Activated naive CD4-positive, alpha-beta T cell treated with anti-CD3 and anti-CD28 coated beads for 36 hours (primary cell): ENCODE measurements at places on chromosomes 12 and 14.

GRCh38 chr12:48946205-48946604 is 11.1 kb downstream of the ARF3 start:
- no peak for DNase-seq

- DNase-seq, result peak; percentile 10
These were observed 362.9 kb downstream of the RAD51B start for GRCh38 chr14:68182492-68182891.

GRCh38 chr12:42407306-42407705 is 81.3 kb downstream of the PPHLN1 start:
- no peak for DNase-seq

GRCh38 chr12:56880125-56880992 is 53.8 kb downstream of the SDR9C7 start:
- no peak for DNase-seq

DNA sequence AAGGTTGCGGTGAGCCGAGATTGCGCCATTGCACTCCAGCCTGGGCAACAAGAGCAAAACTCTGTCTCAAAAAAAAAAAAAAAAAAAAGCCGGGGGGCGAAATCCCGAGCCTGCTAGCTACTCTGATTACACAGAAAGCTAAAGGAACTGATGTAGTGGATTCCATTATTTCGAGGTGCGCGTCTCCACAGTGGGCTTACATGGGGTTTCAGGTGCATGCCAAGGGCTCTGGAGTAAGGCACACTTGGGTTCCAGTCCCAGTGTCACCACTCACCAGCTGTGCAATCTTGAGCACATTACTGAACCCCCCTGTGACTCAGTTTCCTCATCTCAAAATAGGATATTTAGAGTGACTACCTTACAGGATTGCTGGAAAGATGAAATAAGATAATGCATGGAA is 1.7 kb upstream of the RAB15 start:
- no peak for DNase-seq

DNA sequence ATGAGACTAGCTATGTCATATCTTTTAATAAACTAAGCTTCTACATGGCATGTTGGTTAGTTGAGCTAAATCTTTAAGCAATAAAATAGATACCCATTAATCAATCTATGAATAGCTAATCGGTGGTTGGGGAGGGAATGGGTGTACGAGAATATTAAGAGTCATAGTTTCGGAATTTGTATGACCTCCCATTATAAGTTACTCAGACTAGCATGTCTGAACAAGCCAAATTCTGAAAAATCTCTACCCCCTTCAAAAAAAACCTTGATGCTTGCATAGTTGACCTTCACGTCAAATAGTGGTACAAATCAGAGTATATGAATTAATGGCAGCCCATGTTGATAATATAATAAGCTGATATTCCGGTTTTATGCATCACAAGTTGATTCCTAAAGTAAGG is 60.0 kb downstream of the PLEKHG7 start:
- no peak for DNase-seq

DNA sequence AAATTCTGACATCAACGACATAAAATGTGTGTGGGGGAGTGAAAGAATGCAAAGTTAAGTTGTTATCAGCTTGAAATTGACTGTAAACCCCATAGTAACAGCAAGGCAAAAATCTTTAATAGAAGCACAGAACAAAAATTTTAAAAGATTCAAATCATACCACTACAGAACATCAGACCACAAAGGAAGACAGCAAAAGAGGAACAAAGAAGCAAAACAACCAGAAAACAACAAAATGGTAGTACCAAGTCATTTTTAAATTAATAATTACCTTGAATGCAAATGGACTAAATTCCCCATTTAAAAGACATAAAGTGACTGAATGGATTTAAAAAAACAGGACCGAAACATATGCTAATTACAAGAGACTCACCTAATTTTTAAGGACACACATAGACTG is 31.3 kb downstream of the A2M start:
- no peak for DNase-seq

GRCh38 chr12:120983759-120984158 is 5.4 kb downstream of the HNF1A start:
- DNase-seq, result no peak

DNA sequence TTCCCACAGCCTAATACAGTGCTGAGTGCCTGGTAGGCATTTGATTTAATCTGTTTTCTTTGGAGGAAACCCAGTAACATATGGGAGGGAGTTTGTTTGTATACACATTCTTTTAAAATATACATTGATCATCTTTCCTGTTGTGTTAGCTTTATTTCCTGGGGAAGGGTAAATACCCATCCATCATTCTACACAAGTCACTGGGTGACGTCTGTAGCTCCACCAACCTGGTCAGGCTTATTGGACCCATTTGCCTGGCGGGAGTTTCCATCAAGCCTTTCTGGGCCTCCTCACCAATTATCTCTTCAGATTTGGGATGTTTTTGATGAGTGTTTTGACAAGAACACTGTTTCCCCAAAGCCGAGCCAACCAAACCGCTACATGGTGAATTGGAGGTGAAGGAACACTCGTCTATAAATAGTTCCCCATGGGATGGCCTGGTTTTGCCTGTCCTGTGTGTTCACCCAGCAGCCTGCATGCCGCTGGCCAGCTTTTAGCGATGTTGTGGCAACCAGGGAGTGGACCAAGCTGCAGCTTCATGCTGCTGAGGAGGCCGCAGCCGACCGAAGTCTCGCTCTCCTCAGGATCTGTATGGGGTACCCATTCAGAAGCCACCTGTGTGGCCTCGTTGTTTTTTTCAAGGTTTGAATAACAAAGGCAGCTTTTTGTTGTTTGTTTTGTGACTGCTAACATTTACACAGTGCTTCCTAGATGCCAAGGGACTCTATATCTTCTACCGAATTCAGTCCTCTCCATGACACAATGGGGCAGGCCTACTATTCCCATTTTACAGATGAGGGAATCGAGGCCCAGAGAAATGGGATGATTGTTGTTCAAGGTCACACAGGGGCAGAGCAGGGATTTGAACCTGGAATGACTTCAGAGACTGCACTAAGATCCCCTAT is 22.6 kb downstream of the PLXNC1 start:
- DNase-seq, result no peak

DNA sequence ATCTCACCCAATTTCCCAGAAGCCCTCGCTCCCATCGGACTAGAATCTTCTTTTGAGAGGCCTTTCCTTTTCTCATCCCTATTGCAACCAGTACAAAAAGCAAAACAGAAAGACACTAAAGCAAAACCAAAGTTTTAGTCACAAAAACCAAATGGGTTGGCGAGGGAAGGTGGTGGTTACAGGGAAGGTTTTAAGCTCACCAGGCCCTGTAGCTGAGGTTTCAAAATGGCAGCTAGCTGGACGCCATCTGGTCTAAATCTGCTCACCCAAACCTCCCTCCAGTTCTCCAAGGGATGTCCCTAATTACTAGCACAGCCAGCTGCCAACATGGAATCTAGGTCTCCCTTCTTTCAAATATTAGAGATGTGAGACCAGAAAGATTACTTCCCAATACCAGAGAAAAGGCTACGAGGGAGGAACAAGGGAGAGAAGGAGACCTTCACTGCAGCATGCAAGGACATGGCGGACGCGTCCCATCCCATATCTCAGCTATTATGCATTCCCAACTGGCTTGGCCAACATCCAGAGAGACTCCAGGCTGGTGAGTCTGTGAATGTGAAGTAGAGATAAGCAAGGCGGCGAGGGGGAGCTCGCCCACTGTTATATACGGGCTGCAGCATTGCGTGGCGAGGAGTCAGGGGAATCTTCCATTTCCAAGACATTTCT is 70.8 kb downstream of the DPF3 start:
- no peak for DNase-seq

DNA sequence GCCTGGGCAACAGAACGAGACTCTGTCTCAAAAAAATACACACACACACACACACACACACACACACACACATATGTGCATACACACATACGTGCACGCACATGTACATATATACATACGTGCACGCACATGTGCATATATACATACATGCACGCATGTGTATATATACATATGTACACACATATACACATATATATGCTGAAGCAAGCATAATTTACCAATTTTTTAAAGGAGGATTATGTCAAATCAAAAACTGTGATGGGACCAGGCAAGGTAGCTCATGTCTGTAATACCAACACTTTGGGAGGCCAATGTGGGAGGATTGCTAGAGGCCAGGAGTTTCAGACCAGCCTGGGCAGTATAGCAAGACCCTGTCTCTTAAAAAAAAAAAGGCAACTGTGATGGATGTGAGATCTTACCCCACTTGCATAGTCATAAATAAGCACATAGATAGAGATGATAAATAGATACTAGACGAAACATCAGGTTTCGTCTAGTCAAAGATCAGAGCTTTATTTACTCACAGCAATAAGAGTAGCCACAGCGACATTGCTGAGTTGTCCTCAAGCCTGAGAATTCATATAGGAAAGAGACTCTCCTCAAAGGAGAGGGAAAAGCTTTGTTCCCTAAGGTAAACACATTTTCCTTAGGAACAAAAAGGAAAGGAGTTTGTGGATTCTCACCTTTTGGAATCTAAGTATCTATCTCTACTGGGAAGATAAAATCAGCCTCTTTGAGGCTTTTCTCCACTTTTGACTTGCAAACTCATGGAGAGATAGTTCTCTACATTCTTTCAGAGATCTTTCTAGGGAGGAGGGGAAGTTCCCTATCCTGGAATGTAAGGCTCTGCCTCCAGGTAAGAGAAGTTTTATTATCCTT is 74.7 kb upstream of the AMN1 start:
- DNase-seq, result no peak

GRCh38 chr12:8648576-8649205 is 13.9 kb downstream of the MFAP5 start:
- DNase-seq, result peak; percentile 87

DNA sequence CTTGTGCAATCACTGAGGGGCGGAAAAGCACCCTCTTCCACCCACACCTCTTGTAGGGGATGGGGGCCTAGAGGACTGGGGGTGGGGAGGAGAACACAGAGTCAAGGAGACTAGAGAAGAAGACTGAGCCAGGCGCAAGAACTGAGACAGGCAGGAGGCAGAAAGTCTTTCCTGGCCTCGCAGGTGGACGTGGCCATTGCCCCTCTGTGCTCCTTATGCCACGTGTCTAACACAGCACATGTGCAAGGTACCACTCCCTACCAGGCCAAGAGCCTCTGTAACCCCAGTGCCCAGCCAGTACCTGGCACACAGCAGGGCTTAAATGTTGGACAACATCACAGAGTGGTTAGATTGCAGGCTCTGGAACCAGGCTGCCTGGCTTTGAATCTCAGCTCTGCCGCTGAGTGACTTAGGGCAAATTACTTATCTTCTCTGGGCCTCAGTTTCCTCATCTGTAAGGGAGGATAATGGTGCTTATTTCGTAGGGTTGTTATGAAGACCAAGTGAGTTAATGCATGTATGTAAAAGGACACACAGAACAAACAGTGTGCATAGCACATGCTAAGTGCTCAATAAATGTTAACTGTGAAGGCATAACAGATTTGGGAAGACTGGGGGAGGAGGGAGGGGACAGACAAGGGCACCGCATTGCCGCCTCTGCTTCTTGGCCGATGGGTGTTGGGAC is 1.4 kb upstream of the TAMALIN start:
- no peak for DNase-seq

DNA sequence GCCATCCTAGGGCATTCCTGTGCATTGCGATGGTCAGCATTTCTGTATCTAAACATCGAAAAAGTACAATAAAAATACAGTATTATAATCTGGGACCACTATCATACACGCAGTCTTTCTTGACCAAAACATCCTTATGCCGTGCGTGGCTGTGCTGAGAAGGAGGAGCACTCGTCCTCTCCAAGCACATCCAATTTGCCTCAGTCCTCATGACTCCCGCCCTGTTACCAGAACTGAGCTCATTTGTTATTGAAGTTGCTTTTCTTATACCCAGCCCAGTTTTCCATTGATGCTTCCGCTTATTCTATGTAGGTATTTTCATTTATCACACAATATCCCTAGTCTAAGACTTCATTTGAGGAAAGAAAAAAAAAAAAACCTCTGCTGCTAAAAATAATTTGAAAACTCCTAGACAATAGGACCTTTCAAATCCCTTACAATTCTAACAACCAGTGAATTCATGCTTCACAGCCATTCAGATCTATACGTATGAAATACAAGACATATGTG is 236.9 kb upstream of the PLEKHG7 start:
- no peak for DNase-seq

GRCh38 chr12:59736359-59736758 is 140.5 kb downstream of the SLC16A7 start:
- DNase-seq, result no peak

- no peak for DNase-seq
These were observed 452.4 kb downstream of the RAD51B start for GRCh38 chr14:68271913-68272391.

DNA sequence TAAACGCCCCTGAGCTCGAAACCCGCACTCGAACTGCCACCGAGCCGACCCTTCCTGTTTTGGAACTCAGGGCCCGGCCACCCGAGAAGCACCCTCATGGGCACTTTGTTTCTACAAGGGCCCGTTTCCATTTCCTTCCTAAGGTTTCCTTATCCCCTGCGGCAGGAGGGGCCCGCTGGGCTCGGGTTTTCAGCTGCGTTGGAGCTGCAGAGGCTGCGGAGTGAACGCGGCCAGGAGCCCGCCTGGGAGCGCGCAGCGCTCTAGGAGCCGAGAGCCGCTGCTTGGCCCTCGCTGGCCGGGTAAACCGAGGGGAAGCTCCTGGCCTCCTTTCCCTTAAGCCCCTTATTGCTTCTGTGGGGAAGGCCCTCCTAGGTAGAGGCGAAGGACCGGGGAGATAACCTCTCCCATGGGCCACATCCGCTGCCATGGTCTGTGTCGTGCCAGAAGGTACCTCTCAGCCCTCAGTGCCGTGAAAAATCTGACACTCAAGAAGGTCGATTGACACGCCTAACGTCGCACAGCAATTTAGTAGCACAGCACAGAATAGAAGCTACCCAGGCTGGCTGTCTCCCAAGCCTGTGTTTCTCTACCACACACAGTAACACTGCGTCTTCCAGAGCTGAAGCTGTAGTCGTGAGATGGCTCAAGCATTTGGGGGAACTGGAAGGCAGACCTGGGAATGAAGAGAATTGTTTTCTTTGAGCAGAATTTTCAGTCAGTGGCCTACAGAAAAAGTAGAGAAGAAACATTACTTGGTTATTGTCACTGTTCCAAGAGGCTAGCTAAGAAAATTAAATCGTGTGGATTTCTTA is 12.9 kb upstream of the CALM1 start:
- DNase-seq, result peak; percentile 74

- DNase-seq, result no peak
These were observed 43.0 kb downstream of the SERPINA3 start for GRCh38 chr14:94655169-94655710.

- no peak for DNase-seq
These were observed 39.5 kb downstream of the DGLUCY start for GRCh38 chr14:91153360-91153759.

DNA sequence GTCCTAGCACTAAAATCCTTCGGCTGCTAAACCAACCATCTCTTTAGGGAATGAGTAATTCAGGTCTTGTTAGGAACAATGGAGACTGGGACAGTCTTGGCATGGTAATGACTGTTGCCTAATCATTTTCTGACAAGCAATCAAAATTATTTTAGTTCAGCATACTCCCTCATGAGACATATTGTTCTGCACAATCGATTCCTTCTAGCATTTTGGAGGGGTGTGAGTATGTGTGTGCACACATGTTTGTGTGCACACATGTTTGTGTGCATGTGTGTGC is 2.1 kb upstream of the KRT1 start:
- no peak for DNase-seq
